ENCODE measurements at places on chromosomes 5 and 9. TPM values are rescaled to one million over a fixed set of nuclear protein-coding genes. Genes with fewer than 3 reads are reported as not detected.

Gene ZNF474
- 0.35 TPM for total RNA-seq

Gene VPS13A
- total RNA-seq: 53.8 TPM

GRCh38 chr9:120941046-120941770 is 14.6 kb upstream of the TRAF1 start:
- no peak for DNase-seq

DNA sequence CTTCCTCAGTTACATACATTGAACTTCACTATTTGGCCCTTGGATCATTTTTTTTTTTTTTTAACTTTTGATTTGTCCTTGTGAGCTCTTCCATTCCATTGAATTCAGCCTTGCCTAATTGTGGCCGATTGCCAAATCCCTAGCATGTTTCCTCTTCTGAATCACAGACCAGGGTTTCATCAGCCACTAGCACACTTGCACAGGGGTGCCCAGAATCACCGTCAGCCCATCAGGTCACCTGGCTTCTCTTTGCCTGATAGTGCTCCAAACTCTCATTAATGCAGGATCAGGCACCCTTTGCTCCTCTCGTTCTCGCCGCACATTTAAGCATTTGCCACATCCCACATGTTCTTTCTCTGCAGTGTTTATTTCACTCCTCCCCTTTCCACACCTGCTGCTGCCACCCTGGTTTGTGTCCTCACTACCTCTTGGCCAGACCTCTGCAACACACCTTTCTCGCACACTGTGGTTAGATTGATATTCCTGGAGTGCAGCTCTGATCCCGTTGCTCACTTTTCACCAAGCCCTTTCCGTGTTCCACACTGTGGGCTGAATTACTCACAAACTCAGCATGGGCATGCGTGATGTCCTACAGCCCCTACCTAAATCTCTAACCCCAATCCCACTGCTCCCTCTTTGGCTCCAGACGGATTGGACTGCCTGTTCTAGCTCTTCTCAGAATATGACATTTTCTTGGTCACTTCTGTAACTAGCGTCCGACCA is 9.8 kb downstream of the PIK3R1 start:
- no peak for DNase-seq

GRCh38 chr5:142753116-142753631 is 17.0 kb upstream of the ARHGAP26 start:
- DNase-seq: no peak

DNA sequence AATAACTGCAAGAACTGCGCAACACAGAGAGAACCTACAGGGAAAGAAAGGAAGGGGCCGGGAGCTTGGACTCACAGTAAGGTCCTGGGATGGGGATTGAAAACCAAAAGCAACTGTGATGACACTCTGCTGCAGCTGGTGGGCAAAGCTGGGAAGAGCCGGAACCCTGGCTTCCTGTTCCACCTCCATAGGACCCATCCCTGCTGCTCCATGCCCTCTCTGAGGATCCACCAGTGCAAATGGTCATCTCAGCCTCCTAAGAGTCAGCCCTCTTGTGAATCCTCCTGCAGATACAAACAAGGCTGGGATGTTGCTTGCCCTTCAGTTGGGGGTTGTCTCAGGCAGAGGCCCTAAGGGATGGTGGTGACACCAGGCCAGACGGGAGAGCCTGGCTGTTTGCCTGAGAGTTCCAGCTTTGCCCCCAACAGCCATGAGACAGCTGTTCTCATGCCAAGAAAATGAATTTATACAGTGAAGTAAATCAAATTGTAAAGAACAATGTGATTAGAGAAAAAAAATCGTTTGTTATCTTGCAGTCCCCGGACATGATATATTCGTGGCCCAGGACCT is 90.8 kb downstream of the TENT4A start:
- DNase-seq: no peak

DNA sequence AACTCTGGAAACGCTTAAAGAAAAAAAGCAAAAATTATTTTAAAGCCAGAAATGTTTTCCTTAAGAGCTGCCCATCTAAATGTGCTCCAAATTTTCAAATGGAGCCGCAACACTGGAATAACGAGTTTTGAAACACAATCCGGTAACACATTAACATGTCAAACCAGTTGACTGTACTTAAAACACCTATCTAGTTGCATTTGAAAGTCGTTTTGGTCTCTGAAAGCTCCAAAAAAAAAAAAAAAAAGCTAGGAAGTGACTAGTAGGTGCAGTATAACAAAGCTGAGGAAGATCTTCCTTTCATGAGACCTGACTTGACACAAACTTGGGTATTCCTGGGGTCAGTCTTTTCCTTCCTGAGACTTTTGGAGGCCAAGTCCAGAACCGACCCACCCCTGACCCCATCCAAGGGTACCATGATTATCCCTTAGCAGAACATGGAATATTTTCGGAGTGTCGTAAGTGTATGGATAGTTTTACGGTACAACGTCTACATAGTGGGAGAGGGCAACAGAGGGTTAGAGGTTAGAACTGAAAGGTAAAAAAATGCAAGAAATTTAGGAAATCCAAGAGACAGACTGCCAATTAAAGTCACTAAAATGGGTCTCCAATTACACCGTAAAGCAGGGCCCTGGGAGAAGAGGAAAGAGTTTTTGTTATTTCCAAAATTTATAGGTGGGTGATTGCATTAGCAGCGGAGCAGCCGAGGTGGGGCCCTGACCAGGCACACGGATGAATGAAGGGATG is 812 bp downstream of the CETN3 start:
- no peak for DNase-seq

GRCh38 chr5:176597417-176598389 is 12.3 kb downstream of the GPRIN1 start:
- no peak for DNase-seq

DNA sequence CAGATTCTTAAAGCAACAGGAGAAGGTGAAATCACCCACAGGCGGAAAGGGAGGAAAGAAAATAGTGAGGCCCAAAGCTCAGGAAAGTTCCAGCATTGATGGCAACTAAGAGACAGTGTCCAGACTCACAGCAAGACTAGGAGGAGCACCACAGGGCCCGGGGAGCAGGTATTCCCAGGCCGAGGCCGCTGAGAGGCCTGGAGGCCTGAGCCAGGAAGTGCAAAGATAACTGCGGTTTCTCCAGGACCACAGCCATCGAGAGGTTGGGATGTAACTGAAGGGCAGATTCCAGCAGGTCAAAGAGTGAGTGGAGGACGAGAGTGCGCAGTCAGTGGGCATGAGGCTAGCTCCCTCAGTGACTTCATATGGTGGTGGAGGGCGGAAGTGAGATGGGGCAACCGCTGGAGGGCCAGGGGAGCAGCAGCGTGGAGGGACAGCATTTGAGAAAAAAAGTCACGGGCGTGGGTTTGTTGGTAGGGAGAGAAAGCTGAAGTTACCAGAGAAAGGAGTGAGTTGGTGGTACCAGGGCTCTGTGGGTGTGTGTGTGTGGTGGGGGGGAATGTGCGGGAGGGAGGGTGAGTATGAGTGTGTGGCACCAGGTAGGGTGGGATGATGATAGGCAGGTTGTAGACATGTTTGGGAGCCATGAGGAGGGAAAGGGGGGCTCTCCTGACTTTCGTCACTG is 89.7 kb downstream of the PSD2 start:
- DNase-seq: no peak

DNA sequence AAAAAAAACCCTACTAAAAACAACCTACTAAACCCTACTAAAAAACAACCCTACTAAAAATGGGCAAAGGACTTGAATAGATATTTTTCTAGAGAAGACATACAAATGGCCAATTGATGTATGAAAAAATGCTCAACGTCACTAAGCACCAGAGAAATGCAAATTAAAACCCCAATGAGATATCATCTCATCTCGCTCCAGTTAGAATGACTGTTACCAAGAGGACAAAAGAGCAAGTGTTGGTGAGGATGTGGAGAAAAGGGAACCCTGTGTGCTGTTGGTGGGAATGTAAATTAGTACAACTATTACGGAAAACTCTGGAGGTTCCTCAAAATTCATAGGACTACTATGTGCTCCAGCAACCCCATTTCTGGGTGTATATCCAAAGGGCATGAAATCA is 10.8 kb downstream of the SDHA start:
- no peak for DNase-seq

All from activated CD8-positive, alpha-beta memory T cell treated with anti-CD3 and anti-CD28 coated beads, Interleukin-2, amount 10 ng/mL, durations not matched to agents 7 days and 5 days (primary cell).